NCI-H2029 (cell line): ENCODE measurements at places on chromosomes 5 and 9.

- no peak for DNase-seq
Measured at GRCh38 chr9:2216591-2216990, 201.4 kb downstream of the SMARCA2 start.

GRCh38 chr5:80790698-80791097, 135.9 kb upstream of the DHFR start:
- no peak for DNase-seq

DNA sequence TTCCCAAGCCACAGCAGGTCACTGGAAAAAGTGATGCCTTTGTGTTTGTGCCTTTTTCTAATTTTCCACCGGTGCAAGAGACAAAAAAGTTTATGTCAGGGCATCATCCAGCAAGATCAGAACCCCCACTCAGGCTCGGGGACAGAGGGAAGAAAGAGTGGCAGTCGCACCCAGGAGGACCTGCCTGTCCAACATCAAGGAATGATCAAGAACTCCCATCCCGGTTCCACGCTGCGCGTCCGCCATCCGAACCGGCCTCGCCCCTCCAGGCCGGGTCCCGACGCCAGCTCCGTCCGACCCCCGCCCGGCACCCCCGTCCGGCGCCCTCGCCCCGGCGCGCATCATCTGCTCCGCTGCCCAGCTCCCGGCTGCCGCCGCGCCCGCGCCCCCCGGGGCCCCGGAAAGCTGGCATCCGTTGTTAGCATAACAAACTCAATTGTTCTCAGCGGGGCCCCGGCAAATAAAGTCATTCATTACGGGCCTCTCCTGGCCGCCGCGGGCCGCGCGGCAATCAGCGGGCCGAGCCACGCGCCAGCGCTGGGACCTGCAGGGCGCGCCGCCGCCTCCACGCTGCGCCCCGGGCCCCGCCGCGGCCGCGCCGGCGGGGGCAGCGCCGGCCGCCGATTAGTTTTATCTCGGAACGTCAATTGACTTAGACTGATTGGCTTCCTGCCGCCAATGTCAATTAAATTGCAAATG, 48.1 kb downstream of the PAX5 start:
- DNase-seq, result no peak

GRCh38 chr9:114503522-114504340, 1.5 kb downstream of the WHRN start:
- DNase-seq, result no peak

DNA sequence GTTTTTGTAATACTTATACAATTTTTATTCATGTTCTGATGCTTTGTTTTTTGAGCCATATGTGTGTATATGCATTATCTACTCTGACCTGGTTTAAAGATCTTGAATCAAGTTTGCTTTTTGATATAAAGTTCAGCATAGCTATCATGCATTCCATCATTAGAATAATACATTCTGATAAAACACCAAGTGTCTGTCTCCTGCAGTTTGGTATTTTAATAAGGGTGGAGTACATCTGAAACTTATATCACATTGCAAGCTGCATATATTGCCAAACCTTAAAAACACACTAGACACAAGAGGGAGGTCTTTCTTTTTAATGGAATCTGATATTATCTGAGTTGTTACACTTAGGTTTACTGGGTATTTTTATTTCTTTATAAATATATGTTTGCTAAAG, 102.8 kb upstream of the ADAMTSL1 start:
- no peak for DNase-seq

GRCh38 chr5:143573568-143574170, 170.2 kb upstream of the NR3C1 start:
- no peak for DNase-seq

DNA sequence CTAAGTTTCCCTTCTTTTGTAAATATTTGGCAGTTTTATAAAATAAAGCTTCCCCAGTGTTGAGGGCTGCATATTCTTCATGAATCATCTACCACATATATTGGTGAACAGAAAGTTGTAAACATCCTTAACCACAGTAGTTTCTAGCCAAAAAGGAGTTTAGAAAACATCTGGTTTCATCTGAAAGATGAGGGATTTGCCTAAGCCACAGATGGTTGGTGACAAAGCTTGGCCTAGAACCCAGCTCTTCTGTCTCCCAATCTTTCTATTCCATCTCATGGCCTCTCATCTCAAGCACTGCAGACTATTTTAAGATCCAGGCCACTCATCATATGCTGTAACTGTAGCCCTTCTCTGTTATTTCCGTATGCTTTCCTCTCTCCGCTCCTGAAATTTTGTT, 232.3 kb upstream of the TRPM3 start:
- DNase-seq, result no peak

- no peak for DNase-seq
Measured at GRCh38 chr5:79686799-79687198, 2.8 kb upstream of the CMYA5 start.

GRCh38 chr9:109537288-109537687, 39.2 kb upstream of the PTPN3 start:
- DNase-seq, result no peak
